ENCODE measurements at places on chromosomes 3 and 15.

GRCh38 chr15:25936004-25936403, 72.9 kb upstream of the ATP10A start:
- no peak for DNase-seq

GRCh38 chr15:32888221-32888761, 170.5 kb downstream of the GREM1 start:
- DNase-seq, result no peak

- DNase-seq, result no peak
These were observed 11.0 kb upstream of the BFSP2 start for GRCh38 chr3:133388696-133389395.

GRCh38 chr3:10883478-10884234, 67.6 kb downstream of the SLC6A11 start:
- no peak for DNase-seq

DNA sequence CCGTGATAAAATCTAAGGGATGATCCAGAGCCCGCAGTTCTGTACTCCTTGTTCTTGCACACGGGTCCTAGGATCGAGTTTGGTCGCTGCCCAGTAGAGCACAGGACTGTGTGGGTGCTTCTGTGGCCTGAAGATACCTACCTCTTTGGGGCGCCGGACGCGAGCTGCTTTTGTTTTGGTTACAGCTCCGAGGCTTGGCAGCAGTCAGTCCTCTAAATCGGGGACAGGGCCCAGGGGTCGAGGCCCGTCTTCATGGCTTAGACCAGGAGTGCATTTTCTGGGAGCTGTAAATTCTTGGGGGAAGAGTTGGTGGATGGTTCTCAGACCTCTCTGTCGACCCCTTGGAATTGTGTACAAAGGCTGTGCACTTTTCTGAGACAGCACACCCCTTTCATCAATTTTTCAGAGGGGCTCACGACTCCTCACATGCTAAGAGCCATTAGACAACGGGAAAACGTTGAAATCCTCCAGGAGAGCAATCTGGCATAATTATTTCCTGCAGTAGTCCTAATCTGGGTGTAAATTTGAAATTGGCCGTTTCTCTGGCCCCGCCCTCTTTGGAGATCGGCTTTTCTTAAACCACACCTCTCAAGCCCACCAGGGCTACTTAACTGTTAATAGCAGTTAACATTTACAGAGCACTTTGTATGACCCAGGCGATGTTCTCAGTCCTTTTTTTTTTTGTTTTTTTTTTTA, 928 bp downstream of the CEP97 start:
- no peak for DNase-seq

DNA sequence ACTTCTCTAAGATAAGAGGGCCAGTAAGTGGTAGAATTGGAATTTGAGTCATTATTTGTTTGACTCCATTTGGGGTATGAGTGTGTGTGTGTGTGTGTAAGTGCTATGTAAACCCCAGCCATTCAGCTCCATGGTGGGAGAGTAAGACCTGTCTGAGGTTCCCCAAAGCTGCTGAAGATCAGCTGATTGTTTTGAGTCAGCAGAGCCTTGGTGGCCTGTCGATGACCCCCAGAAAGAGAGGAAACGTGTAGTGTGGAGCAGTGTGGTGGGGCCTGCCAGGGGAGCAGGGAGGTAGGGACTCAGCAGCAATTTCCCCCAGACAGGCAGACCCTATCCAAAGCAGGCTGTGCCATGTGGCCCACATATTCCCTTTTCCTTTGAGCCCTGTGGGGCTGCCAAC, 5.3 kb downstream of the DVL3 start:
- no peak for DNase-seq

- no peak for DNase-seq
These were observed at the start of gene SPESP1 for GRCh38 chr15:68930268-68931022. TSS of gene SPESP1 (plus strand) at chr15:68930525. CDS start at chr15:68930654, 129 bp downstream.

GRCh38 chr3:127678611-127679533, 6.1 kb downstream of the ABTB1 start:
- no peak for DNase-seq

DNA sequence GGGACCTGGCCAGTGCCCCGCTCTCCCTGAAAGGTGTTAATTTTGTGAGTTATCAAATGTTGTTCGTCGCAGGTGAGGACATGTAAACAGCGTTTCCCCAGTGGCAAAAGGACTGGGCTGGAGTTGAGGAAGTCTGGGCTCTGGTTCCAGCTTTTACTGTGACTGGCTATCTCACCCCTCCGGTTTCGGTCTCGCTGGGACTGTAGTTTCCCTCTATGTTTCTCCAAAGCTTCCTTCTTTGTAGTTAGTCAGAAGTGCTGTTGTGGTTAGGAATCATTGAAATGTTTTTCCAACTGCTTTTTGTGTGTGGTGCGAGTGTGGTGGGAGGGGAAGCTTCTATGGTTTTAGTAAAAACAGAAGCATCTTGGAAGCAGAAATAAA, 990 bp upstream of the CLDN1 start:
- no peak for DNase-seq

DNA sequence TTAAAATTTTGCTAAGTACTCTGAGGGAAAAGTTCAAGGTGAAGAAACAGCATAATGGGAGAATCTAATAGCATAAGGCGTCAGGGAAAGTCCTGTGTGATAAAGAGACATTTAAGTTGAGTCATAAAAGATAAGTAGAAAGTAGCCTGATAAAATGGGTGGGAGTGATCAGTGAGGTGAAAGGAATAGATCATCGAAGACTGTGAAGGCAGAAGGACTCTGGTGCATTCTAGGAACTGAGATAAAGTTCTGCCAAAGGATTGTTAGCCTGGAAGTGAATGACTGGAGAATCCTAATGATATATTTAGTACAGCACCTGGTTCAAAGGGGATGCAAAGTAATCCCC, 149.9 kb downstream of the CFAP20DC start:
- DNase-seq, result no peak

GRCh38 chr15:101156509-101157159, 95.2 kb downstream of the CHSY1 start:
- peak; percentile 77 for DNase-seq

- DNase-seq, result no peak
These were observed 204.9 kb downstream of the SSR3 start for GRCh38 chr3:156349978-156350377.

DNA sequence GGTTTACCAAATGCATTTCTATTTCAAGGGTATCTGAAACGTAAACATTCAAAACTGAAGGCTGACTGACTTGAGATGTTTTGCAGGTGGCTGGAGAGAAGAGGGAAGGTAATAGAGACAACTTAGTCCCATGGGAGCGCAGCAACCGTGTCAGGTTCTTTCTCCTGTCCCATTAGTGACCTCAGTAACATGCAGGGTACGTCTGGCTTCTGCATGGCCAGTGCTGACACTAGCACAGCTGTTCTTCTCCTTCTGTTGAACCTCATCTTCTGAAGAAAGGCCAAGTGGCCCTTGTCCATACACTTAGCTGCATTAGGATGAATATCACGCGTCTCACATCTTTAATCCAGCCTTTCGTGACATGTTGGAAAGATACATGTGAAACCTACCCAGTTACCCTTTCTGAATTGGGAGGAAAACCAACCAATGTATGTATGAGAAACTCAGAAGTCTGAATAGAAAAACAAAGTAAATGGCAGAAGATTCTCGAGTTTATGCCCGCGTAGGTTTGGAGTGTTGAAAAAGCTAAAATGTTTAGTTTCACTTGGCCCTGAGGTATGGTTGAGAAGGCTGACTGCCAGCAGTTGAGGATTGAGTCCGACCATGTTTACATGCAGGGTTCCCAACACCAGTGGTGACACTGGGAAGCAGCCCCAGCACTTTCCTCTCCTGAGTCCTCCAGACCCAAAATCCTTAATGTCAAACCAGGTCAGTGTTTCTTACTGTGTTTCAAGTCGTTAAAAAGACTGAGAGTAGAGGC, 10.3 kb downstream of the NCBP2 start:
- DNase-seq, result no peak

DNA sequence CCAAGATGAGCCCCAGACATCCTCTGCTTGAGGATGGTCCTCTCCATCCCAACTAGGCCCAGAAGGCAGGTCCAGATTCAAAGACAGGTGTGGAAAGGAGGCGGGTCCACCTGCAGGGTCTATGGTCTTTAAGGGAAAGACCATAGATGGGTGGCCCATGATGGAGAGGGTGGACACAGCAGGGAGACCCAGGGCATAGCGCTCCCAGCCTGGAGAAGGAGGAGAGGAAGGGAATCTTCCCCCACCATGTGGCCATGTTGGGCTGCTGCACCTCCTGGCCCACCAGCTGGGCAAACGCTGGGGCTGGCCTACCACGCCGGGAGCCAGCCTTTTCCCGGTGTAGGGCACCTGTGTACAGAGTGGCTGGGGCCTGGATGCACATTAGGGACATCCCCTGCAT, 265.2 kb upstream of the TLE3 start:
- DNase-seq, result no peak

GRCh38 chr3:21979706-21980105, 228.7 kb upstream of the ZNF385D start:
- no peak for DNase-seq

- DNase-seq, result no peak
These were observed 108.7 kb downstream of the GALK2 start for GRCh38 chr15:49278751-49279150.

- DNase-seq, result no peak
These were observed 6.3 kb downstream of the TEX264 start for GRCh38 chr3:51677358-51677757.

- DNase-seq, result no peak
These were observed 15.1 kb downstream of the DUSP7 start for GRCh38 chr3:52041118-52041731.

DNA sequence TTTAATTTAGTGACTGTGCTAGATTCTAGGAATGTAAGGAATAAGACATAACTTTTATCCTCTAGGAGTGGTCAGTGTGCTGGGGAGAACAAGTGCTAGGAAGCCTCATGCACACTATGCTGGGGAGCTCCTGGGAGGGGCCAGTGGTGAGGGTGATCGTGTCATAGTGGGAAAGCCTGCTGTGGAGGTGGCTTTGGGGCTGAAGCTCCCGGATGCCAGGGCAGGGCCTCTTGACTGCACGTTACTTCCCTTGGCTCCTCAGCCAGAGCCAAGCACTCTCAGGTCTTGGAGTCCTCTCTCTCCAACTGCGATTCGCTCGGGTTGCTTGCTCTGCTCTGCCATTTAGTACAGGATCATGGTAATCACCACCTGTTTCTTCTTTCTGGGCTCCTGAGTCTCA, 33.6 kb downstream of the SQOR start:
- DNase-seq, result no peak

GRCh38 chr3:146187334-146187950, 26.5 kb upstream of the PLOD2 start:
- DNase-seq, result no peak

DNA sequence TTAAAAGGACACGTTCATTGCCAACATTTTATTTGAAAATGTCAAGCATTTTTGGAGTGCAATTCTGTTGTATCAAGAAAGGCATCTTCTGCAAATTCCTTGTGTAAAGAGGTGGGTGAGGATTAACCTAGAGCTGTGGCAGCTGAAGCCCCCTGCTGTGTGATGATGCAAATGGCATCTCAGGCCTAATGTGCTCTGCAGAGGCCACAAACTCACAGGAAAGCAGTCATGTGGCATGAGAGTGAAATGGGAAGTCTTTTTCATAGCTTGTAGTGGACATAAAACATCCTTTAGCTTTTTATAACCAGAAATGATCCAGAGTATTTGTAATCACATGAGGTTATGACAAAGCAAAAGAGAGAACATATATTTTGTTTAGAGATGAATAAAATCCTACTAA, 6.4 kb downstream of the CADM2 start:
- no peak for DNase-seq

GRCh38 chr3:52394751-52395502, 50.0 kb downstream of the SEMA3G start:
- no peak for DNase-seq

GRCh38 chr15:33547876-33548275, 237.1 kb downstream of the RYR3 start:
- no peak for DNase-seq

- DNase-seq, result no peak
These were observed 65.0 kb downstream of the CCNL1 start for GRCh38 chr3:157094751-157095480.

- DNase-seq, result no peak
These were observed 5.7 kb upstream of the SEMA6D start for GRCh38 chr15:47711655-47712054.

GRCh38 chr3:15649341-15649740, 47.8 kb downstream of the BTD start:
- no peak for DNase-seq

All from GM18507 (cell line).